CD14-positive monocyte (primary cell): ENCODE measurements at places on chromosomes 2 and 18. TPM values are rescaled to one million over a fixed set of nuclear protein-coding genes. Genes with fewer than 3 reads are reported as not detected.

GRCh38 chr2:238651306-238652052 lies 196.4 kb upstream of the TWIST2 start:
- no peaks in the 10 kb centered on the region for H3K36me3 ChIP-seq
- no peaks in the 10 kb centered on the region for H3K27me3 ChIP-seq
- H3K27ac ChIP-seq: no peak overlapping the region
- H3K4me1 ChIP-seq: no peaks in the 10 kb centered on the region

DNA sequence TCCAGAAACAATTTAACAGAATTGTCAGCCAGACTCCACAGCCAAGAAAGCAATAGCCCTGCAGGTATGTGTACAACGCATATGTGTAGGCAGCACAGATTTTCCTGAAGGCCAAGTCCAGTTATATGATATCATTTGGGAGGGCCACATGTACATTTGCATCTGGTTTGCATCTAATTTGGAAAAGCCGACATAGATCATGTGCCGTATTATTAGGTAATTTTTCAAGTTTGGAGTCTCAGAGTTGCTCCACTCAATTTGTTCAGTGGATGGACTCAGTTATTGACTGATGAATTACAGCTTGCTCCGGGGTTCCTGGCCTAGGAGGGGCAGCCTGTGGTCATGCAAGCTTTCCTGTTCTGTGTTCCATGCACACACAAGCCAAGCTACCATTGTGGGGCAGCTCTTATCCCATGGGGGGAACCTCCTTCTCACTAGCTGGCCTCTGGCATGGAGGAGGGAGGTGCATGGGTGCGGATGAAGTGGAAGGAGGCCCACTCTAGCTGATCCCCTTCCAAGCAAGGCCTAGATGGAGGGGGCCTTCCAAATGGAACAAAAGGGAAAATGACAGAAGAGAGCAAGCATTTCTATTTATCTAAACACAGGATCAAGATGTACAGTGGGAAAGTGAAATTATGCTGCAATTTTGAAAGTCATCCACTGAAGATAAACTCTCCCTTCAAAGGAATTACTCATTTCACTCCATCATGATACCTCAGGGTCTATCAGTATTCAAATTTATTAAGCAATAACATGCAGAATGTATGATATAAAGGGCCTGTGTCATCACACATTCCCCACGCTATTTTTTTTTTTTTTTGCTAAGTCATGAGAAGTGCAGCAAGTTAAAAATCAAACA lies 202.6 kb upstream of the SMAD2 start:
- no peak overlapping the region for H3K27ac ChIP-seq
- peaks cover 66% of the 10 kb centered on the region for H3K27me3 ChIP-seq
- H3K4me3 ChIP-seq: no peak overlapping the region
- H3K36me3 ChIP-seq: no peaks in the 10 kb centered on the region

GRCh38 chr2:145108959-145109710 lies 589.2 kb upstream of the ZEB2 start:
- no peaks in the 10 kb centered on the region for H3K4me1 ChIP-seq
- no peak for DNase-seq
- H3K36me3 ChIP-seq: no peaks in the 10 kb centered on the region
- H3K4me3 ChIP-seq: no peak overlapping the region
- H3K27ac ChIP-seq: no peak overlapping the region

- H3K27ac ChIP-seq: no peak overlapping the region
- no peak overlapping the region for H3K4me3 ChIP-seq
- no peaks in the 10 kb centered on the region for H3K36me3 ChIP-seq
- DNase-seq: no peak
- H3K27me3 ChIP-seq: no peaks in the 10 kb centered on the region
- H3K4me1 ChIP-seq: peaks cover 18% of the 10 kb centered on the region
These were observed 62.7 kb upstream of the CAPN13 start for GRCh38 chr2:30869988-30870387.

DNA sequence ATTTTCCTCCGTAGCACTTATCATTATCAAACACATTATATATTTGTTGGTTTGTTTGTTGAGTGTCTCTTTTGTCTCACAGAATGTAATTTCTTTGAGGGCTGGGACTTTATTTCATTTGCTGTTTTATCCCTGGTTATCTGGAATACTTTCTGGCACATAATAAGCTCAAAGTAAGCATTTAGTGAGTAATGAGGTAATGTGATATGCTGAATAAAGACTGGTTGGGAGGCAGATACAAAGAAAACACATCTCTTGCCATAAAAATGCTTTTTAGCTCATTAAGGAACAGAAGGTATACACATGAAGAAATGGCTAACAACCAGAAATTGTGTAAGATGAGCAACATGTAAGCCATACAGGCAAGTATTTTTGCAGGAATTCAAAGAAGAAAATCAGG lies 1411.8 kb downstream of the LRP1B start:
- no peak overlapping the region for H3K27ac ChIP-seq
- DNase-seq: no peak
- H3K36me3 ChIP-seq: no peaks in the 10 kb centered on the region
- H3K4me1 ChIP-seq: no peaks in the 10 kb centered on the region
- H3K4me3 ChIP-seq: no peak overlapping the region

GRCh38 chr2:67625178-67625577 lies 228.0 kb downstream of the ETAA1 start:
- DNase-seq: no peak
- H3K36me3 ChIP-seq: no peaks in the 10 kb centered on the region
- no peak overlapping the region for H3K27ac ChIP-seq
- H3K27me3 ChIP-seq: no peaks in the 10 kb centered on the region
- H3K4me1 ChIP-seq: no peaks in the 10 kb centered on the region

GRCh38 chr18:50816419-50817166 lies 3.2 kb downstream of the MRO start:
- no peaks in the 10 kb centered on the region for H3K36me3 ChIP-seq
- H3K27me3 ChIP-seq: no peaks in the 10 kb centered on the region
- no peak for DNase-seq

DNA sequence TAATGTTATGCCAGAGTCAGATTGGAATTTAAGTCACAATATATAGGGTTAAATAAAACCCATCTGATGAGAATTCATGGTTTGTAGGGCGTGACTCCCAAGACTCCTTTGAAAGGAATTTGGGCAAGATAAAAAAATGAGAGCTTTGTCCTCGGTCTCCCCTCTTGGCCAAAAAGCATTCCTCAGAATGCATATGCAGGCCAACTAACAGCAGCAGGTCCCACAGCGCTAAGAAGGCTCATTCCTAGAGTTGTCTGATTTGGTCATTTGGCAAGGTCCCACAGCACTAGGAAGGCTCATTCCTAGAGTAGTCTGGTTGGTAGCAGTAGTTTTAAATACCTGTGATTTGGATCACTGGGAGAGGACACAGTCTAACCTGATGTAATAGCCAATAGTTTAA lies 106.3 kb upstream of the B3GNT2 start:
- DNase-seq: no peak
- no peak overlapping the region for H3K4me3 ChIP-seq
- H3K4me1 ChIP-seq: no peaks in the 10 kb centered on the region
- no peak overlapping the region for H3K27ac ChIP-seq
- no peaks in the 10 kb centered on the region for H3K36me3 ChIP-seq
- H3K27me3 ChIP-seq: no peaks in the 10 kb centered on the region

SMAD7 gene
- polyA plus RNA-seq: 9.1 and 9.4 TPM in 2 replicates

IL36A gene
- not detected for polyA plus RNA-seq

ERBB4 gene
- not detected in 2 replicates for polyA plus RNA-seq

- no peak overlapping the region for H3K27ac ChIP-seq
- no peak for DNase-seq
- no peak overlapping the region for H3K4me3 ChIP-seq
- no peaks in the 10 kb centered on the region for H3K4me1 ChIP-seq
- H3K36me3 ChIP-seq: peaks cover 100% of the 10 kb centered on the region
- no peaks in the 10 kb centered on the region for H3K27me3 ChIP-seq
These were observed 27.6 kb downstream of the STAT1 start for GRCh38 chr2:190986221-190986953.
